ENCODE measurements at places on chromosomes 16 and 17. TPM values are rescaled to one million over a fixed set of nuclear protein-coding genes. Genes with fewer than 3 reads are reported as not detected.

The MRC2 gene
- polyA plus RNA-seq, result 73.0 TPM

DNA sequence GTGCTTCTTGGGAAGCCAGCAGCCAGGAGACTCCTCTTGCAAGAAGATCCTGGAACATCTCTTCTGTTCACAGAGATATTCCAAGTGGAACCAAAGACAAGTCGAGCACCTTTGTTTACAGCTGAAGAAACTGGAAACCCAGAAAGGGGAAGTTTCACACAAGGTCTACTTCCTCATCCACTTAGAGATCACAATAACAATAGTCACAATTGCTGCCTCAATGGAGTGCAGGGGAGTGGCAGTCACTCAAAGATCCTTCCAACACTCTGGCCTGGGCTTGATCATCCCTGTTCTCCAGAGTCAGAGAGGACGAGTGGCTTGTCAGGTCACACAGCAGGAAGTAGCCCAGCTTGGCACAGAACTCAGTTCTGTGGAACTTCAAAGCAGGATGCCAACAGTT, 46.9 kb upstream of the SIAH1 start:
- DNase-seq, result no peak

The IRF8 gene
- polyA plus RNA-seq, result 6.1 TPM

DNA sequence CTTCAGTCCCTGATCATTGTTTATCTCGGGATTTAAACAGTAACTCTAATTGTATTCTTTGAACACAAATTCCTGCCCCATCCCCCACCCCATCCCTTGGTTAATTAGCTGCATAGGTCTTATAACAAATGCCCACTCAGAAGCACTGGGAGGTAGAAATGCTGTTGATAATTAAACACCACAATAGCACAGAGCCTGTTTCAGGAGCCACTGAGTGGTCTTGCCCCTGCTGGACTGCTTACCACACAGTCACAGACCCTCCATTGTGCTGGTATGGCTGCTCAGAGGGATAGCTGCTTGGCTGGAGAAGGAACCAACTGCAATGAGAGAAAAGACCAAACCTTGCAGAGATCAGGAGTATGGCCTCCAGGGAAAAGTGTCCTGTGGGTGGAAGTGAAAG, 214.1 kb downstream of the ANKFN1 start:
- DNase-seq, result peak; percentile 25

The CHAD gene
- polyA plus RNA-seq, result 1.7 TPM

DNA sequence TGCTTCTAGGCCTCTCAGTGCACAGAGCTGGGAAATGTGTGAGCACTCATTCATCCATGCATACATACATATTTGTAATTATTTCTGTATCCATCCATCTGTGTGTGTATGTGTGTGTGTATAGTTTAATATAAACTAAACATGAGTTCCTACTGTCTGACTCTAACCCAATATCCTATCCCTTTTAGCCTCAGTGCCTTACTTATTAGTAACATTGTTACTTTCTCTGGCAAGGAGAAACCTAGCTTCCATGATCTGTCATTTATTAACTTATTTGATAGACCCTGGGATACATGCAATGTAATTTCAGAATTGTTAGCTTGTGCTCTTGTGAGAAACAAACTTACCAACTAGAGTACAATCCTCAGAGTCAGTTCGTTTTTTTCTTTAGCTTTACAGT, 59.0 kb upstream of the WSCD1 start:
- no peak for DNase-seq

GRCh38 chr16:5479926-5480325, 382.3 kb upstream of the EEF2KMT start:
- DNase-seq, result no peak

DNA sequence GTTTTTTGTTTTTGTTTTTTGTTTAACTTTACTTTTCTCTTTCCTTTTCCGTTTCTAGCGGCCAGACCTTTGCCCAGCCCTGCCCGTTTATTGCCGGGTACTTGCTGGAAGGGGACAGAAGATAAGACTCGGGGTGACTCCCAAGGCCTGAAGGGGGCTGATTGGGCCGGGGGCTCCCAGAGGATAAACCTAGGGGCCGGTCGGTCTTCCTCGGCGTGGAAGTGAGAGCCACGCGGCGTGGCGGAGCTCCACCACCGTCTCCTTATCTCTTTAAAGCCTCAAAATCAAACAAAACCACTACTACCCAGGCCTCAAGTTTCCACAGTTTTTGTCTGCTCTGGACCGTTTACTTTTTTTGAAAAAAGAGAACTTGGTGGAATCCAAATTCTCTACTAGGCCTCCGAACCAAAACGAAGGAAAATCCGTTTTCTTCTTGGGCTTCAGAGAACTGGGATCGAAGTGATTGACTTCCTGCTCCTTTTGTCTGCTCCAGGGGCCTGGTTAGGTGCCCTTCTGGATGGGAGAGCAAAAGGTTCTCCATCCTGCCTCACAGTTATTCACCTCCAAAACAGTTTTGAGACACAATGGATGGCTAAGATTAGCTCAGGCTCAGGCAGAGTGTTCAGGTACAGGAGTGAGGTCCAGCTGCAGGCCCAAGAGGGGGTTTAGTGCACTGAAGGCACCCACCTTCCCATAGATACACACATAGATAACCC, 8.5 kb upstream of the HOXB9 start:
- DNase-seq, result no peak

DNA sequence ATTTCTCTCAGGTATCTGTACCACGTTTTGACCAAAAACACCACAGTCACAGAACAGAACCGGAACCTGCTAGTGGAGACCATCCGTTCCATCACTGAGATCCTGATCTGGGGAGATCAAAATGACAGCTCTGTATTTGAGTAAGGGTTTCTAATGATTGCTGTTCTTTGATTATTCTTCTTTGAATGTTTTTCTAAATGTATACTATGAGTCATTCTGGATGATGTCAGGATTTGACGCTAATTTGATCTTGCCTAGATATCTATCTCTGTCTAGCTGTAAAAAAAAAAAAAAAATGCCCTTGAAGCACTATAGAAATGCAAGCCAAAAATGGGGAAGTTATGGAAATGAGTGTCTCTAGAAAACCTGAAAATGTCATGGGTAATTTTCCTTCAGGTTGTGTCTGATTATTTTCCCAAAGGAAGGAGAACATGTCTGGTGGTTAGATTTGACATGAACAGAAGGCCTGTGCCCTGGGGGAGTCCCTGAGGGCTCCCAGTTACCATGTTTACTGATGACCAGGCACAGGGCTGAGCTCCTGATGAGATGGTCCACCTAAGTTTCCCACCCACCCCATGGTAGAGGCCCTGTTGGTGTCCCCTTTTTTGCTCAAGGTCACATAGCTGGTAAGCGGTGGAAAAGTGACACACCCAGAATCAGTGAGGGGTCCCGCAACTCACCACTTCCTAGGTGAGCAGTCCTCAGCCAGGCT, 13.6 kb downstream of the CLEC16A start:
- no peak for DNase-seq

DNA sequence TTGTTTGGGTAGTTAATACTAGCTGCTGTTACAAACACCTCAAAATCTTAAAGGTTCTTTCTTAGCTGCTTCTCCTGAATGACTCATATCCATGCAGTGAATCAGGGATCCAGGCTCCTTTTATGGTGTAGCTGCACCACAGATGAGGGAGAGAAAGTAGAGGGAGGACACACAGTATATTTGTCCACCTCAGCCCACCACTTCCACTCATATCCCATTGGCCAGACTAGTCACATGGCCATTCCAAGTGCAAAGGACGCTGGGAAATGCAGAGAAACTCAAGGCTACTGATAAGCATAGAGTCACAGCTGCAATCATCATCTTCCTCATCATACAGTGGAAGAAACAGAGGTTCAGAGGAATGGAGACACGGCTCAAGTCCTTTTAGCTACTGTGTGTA, 63.8 kb downstream of the GSG1L start:
- no peak for DNase-seq

DNA sequence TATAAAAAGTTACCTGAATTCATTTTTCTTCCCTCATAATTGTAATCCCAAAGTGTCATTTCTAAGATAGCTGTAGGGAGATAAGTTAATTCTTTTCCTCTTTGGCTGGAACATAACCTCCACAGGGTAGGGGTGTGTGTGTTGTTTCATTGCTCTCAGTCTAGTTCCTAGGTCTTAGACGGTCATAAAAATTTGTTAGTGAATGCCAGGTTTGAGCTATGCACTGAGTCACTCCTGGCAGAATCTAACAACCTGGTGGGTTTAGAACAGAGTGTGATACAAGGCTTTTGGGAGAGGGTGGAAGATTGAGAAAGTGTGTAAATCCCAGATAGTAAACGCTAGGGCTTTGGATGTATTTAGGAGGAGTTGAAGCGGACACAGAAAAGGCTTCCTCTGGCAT, 894 bp upstream of the PHKG2 start:
- no peak for DNase-seq

DNA sequence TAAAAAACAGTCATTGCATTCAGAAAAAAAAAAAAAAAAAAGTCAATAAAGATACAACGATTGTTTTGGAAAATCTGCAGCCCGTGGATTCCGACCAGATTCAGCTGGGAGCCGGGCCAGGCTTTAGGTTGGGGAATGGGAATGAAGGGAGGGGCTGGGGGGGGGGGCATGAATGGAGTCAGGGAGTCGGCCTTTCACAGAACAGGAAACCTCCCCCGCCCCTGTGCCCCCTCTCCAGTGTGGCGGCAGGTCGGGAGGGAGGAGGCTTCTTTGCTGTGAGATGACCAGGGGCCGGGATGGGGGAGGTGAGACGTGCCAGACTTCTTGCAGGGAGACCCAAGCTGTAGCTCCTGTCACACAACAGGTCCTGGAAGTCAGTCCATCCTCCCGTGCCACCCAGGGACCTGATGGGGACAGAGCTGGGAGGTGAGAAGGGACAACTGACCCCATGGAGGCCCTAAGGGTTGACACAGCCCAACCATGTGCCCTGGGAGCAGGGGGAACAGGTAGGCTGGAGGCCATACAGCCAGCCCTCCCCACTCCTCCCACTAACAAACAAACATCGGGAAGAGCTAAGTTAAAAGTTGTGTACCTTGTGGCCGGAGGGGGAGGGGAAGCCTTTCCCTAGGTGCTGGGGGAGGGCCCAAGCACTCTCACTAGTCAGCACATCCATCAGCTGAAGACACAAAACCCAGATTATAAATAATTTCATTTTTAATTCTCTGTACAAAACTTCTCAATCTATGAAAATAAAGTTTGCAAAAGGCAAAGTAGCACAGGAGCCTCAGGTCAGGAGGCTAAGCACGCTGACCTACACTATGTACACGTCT, 25.2 kb downstream of the SREBF1 start:
- peak; percentile 63 for DNase-seq

- peak; percentile 83 for DNase-seq
These were observed 20.6 kb upstream of the SPNS3 start for GRCh38 chr17:4412933-4413831.

GRCh38 chr17:36486204-36487194, at the start of gene ZNHIT3:
ZNHIT3 (plus strand) TSS chr17:36486681; CDS start chr17:36486700, 19 bp downstream.
- DNase-seq, result peak; percentile 89

GRCh38 chr17:29645515-29646051, 22.9 kb upstream of the CORO6 start:
- no peak for DNase-seq

The TMEM95 gene
- polyA plus RNA-seq, result not detected

DNA sequence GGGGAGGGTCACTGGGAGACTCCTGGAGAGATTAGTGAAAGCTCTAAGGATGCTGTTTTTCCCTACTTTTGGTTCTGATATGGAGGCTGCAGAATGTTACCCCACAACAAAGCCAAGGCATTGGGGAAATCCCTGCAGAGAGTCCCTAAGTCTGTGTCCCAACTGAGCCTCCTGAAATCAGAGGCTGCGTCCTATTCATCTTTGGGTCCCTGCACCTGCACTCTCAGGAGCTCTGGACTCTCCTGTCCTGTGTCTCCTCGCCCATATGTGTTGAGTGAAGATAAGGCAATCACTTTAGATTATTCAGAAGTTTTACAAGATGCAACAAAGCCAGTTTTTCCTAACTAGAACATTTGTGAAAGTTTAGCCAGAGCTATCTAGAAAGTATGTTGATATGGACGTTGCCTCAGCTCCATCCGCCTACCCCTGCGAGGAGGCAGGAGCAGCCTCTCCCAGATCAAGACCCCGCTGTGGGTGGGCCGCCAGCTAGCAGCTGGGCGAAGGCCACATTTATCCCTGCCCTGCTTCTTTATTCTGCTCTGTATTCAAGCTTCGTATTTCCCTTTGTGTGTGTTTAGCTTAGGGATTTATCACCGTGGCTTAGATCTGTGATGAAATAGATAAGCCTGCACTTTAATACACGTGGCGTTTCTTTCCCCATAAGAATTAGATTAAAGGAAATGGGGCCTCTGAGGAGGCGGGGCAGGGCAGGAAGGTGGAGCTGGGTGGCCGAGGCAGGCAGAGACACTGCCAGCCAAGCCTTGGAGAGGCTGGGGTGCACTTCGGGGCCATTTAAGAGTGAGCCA, 37.4 kb downstream of the SHISA6 start:
- DNase-seq, result no peak

- DNase-seq, result no peak
These were observed 30.9 kb upstream of the ABCA3 start for GRCh38 chr16:2371421-2371820.

The SCIMP gene
- polyA plus RNA-seq, result 1.8 TPM

- DNase-seq, result no peak
These were observed 31.8 kb upstream of the NAT9 start for GRCh38 chr17:74807925-74808324.

The WSCD1 gene
- polyA plus RNA-seq, result 13.2 TPM

The EVPL gene
- polyA plus RNA-seq, result 19.3 TPM

The PRPSAP2 gene
- polyA plus RNA-seq, result 68.6 TPM

- no peak for DNase-seq
These were observed 4.9 kb downstream of the CDH11 start for GRCh38 chr16:65116818-65117430.

GRCh38 chr17:72465191-72466024, 344.6 kb downstream of the SOX9 start:
- no peak for DNase-seq

- no peak for DNase-seq
These were observed 14.8 kb upstream of the CETP start for GRCh38 chr16:56946767-56947603.

DNA sequence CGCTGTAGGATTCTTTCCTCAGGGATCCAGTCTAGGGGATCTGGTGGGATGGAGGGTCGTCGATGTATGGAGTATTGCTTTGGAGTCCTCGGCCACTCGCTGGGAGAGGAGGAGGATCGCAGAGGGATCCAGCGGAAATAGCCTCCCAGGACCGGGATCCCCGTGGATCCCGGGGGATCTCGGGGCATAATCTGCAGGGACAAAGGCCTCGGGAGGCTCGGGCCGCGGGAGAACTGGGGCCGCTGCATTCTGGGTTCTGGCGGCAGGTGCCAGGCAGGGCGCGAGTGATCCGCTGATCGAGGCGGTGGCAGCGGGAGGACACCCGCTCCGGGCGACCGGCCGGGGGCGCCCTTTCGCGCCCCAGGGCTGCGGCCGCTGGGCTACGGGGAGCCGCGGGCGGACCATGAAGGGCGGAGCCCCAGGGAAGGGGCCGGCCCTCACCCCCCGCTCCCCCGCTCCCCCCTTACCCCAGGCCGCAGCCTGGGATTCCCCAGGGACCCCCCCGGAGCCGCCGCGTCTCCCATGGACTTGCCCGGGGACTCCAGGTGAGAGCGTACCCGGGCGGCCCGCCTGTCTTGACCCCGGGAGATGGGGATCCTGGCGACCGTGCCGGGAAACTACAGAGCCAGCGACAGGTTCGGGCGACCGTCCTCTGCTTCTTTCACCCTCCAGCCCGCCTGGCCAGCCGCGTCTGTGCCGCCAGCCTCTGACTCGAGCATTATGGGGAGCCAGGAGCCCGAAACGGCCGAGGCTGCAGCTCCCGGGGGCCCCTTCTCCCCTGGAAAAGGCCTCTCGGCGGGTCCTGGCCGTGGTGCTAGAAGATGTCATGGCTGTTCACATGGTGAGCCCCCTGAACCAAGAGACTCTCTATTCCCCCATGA, 604 bp downstream of the PRR14 start:
- DNase-seq, result no peak

The PRR11 gene
- 18.9 TPM for polyA plus RNA-seq

- no peak for DNase-seq
These were observed 7.5 kb upstream of the NOS2 start for GRCh38 chr17:27807567-27808470.

- DNase-seq, result no peak
These were observed 1729.1 kb downstream of the TP53TG3F start for GRCh38 chr16:35188288-35189155.
